Activated naive CD4-positive, alpha-beta T cell treated with anti-CD3 and anti-CD28 coated beads, Interleukin-2, amount 50 U/mL, for 16 hours (primary cell): ENCODE measurements at places on chromosomes 12 and 14.

DNA sequence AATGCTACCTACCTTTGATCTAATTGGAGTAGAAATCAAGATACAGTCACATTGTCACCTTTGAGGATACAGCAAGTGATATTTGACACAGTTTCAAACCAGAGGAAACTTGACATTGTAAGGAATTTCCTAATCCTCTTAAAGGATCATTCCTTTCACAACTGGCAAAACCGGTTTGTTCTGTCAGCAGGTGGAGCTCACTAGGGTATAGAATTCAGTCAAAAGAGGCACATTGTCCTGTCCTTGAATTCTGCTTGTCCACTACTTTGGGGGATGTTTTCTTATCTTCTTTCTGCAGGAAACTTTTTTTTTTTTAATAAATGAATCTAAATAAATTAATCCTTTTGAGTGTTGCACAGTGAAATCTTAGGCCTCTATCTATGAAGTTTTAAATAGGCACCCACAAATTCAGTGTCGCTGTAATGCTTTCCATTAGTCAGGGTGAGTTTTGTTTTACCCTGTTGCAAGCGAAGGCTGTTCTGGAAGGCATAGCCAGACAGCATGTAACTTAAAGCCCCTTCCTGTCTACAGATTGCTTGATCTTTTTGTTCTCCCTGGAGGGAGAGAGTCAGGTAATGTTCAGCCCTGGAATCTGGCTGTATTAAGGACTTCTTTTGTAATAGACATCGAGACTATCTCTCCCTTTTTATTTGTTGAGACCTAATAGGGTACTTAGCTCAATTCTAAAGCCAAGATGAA is 285.0 kb upstream of the RGS6 start:
- DNase-seq = no peak

GRCh38 chr14:103685276-103686211 is 29.7 kb downstream of the XRCC3 start:
- DNase-seq = no peak

- DNase-seq = no peak
Observed at GRCh38 chr14:70776197-70776596, 33.1 kb downstream of the MAP3K9 start.

DNA sequence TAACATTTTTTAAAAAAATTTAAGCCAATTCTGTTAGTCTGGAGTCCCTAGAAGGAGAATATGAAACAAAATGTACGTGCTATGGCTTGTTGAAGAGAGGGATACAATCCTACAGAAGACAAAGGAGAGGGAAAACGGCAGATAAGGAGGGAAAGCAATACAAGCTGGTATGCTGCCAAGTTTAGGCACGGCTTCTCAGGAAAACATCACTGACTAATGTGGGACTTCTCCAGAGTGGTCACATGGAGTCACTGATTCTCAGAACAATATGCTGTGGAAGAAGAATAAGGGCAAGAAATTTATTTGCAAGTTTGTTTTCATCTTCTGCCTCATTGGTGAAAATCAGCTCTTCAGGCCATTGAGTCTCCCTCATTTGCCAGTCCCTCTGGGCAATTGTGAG is 22.9 kb upstream of the NR1H4 start:
- no peak for DNase-seq

DNA sequence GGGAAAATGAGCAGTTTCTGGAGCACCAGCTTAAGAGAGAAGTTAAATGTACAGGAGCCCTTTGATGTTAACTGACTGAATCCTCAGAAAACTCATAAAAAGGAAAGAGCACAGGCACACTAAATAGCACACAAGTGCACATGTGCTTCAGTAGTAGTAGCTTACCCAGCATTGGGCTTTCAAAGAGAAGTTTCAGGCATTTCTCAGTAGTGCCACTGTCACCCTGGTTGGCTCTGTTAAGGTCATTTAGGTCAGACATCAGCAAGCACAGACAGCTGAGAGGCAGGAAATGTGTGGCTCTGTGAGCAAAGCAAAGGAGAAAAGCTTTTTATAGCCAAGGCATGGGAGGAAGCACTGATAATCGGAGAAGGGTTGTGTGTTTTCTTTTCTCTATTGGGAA is 96.3 kb upstream of the HIF1A start:
- DNase-seq = no peak
